ENCODE measurements at places on chromosomes 2 and 18. TPM values are rescaled to one million over a fixed set of nuclear protein-coding genes. Genes with fewer than 3 reads are reported as not detected.

DNA sequence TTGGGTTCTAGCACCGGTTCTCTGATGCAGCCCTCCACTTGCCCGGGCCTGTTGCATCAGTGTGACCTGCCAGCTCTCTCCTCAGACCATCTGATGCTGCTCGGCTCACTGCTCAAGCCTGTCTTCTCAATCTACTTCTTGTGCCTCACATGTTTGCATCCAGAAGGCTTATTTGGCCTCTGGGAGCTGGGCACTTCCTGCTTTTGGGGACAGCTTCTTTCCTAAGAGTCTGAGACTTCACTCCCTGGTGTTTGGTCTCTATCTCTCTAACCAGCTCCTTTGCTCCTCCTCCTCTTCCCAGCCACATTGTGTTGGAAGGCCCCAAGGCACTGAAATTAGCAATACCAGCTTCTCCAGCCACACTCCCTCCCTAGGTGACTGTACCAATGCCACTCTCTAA, 212.8 kb downstream of the CDCA7 start:
- DNase-seq, result no peak

DNA sequence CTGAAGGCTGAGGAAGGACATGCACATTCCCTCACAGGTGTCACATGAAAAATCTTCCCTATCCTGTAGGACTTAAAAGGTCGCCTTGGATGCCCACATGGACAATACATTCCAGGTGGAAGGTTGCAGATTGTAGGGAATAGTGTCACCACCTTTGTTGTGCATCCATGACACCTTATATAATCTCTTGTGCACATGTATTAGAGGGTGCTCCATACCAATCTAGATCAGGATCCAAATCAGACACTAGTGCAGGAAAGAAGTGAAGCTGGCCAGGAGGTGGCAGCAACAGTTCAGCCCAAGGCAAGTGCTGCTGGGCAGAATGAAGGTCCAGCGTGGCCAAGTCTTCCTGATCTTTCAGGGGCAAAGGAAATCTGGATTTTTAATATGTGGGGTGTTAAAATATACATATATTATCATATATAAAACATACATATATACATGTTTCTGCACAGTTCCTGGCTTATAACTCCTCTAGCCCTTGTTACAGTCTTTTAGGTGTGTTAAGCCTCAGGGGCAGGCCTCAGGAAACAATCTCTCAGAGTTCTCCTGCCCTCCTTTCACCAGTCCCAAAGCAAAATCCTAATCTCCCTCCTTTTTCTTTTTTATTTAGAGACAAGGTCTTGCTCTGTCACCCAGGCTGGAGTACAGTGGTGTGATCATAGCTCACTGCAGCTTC, 16.6 kb downstream of the NIF3L1 start:
- no peak for DNase-seq

GRCh38 chr2:47069628-47070154, 85.4 kb downstream of the STPG4 start:
- no peak for DNase-seq

Gene EGR4
- total RNA-seq, result not detected

- DNase-seq, result no peak
Measured at GRCh38 chr2:195768431-195768830, 111.4 kb downstream of the SLC39A10 start.

Gene ALPP
- total RNA-seq, result not detected

Data from naive thymus-derived CD4-positive, alpha-beta T cell (primary cell).